Stimulated activated CD4-positive, alpha-beta T cell treated with anti-CD3 and anti-CD28 coated beads, Interleukin-12 subunit alpha, Interleukin-12 subunit beta, amount 100 ng/mL, for 4 hours (primary cell): ENCODE measurements at places on chromosomes 4 and X.

GRCh38 chr4:2811830-2812611, 19.1 kb downstream of the SH3BP2 start:
- peak; percentile 44 for DNase-seq

GRCh38 chr4:126843492-126844067, 789.2 kb upstream of the INTU start:
- no peak for DNase-seq

DNA sequence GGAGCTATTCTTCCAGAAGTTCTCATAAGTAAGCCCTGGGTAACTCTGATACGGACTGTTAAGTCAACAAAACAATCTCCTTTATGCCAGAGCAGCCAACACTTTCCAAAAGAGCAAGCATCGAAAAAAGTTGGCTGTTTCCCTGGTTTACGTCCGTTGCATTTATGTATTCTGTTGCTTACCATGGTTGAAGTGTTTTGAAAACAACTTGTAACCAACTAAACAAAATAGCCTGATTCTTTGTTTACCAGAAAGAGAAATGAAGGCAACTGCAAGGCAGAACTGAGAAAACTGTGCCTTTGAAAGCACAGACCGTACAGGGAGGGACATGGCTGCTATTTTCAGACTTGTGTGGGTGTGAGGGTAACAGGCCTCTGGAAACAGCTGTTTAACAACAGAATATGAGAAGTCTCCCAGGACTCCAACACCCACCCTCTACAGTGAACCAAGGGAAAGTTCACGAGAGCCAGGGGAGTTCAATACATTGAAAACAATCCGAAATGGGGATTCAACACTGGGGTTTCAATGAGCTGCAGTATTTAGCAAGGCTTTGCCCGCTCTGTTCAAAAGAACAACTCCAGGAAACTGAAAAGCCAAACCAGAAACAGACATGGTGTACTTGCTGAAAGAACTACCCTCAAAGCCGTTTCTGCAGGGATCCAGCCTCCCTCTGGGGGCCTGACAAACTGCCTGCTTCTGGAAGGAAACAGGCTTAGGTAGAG, 95.8 kb upstream of the EGFL6 start:
- no peak for DNase-seq

GRCh38 chrX:11787564-11787963, 29.5 kb downstream of the MSL3 start:
- peak; percentile 67 for DNase-seq

DNA sequence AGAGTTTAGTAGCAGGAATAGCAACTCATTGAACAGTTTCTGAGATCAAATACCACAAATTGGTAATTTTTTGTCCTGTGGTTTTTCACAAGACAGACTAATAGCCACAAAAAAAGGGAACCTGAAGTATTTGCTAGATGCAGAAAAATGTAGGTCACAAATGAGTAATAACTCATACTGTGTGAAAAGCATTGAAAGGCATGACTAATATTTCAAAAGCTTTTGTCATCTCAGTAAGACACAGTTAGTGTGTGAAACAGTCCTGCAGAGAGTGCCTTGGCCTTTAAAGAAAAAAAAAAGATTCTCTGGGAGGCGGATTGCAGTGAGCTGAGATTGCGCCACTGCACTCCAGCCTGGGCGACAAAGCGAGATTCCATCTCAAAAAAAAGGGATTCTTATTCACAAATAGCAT, 31.4 kb upstream of the SLC25A31 start:
- no peak for DNase-seq

GRCh38 chr4:4427121-4427870, 40.4 kb downstream of the NSG1 start:
- no peak for DNase-seq

- no peak for DNase-seq
Observed at GRCh38 chrX:28717864-28718263, 130.6 kb downstream of the IL1RAPL1 start.

- no peak for DNase-seq
Observed at GRCh38 chr4:15018361-15018760, 16.1 kb downstream of the CPEB2 start.

DNA sequence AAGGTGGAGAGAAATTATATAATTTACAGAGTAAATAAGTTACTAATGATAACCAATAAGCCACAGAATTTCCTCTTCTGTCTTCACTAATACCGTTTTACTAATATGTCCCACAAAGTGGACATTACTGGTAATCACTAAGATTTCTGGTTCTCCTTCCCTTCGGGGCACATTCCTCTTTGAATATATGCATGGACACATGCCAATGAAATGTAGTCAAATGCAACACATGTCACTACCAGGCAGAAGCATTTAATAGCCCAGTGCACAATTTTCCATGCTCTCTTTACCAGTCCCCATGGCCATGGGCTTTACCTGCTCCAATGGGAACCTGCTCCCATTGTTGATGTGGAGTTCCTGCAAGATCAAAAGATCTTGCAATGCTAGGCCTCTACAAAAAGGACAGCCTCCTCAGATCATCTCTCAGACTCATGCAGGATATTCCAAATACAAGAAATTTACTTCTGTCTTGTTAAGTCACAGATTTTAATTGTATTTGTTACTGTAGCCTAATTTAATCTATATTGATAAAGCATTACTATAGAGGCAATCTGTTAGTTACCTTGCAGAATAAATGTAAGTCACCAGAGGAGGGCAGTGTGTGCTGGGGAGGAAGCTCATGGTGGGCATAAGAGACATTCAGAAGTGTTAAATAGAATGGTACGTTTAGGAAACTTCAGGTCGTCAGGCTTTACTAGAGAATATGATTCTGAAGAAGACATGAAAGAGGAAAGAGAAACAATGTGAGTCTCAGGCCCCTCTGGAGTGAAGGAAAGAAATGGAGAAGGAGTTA, 37.1 kb upstream of the INPP4B start:
- DNase-seq: no peak

DNA sequence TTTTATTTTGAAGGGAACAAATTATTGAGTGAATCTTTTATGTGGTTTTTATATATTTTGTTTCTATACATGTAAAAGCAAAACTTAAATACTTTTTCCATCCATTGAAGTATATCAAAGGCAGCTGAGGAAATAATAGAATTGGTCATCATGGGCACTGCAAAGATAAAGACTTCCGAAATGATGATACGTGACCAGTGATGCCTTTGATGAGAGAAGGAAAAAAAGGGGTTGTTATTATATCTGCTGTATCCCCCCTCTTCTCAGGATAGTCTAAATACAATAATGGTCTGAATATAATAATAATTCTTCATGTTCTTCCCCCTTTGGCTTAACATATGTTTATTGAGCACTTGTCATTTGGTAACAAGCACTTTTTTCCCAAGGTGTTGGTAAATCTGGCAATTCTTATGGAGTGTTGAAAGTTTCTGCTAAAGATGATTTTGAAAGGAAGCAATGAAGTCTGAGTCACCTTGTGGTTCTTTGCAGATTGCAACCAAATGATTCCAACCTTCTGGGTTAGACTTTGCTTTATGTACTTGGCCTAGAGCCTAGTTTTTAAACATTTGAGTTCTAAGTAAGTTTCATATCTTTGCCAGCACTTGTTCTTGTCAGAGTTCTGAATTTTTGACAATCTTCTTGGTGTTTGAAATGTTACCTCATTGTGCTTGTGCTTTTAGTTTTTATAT, 60.8 kb downstream of the USP9X start:
- DNase-seq: no peak

- DNase-seq: no peak
Observed at GRCh38 chr4:132114885-132115284, 1034.2 kb upstream of the PCDH10 start.

- no peak for DNase-seq
Observed at GRCh38 chr4:154390324-154390723, 101.3 kb downstream of the DCHS2 start.

GRCh38 chrX:134365904-134366303, 94.1 kb upstream of the HPRT1 start:
- no peak for DNase-seq

DNA sequence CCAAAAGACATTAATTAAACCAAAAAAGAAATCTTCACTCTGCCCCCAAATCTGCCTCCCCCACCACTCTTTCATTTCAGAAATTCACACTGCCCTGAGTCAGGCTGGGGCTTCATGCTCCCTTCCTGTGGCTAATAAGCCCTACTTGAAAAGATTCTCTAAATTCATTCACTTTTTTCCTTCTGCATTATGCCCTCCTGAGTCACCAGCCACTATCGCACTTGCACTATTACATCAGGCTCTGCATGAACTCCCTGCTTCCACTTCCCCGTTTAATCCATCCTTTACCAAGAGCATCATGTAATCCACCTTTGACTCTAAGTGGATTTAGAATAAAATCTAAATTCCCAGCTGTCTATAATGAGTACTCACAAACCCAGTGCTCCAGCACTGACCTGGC, 295.4 kb upstream of the KLF3 start:
- no peak for DNase-seq

GRCh38 chrX:100831219-100831946, 11.2 kb downstream of the CSTF2 start:
- no peak for DNase-seq

- DNase-seq: no peak
Observed at GRCh38 chr4:130640592-130640991, 1544.6 kb downstream of the C4orf33 start.

GRCh38 chrX:28848707-28849106, 261.5 kb downstream of the IL1RAPL1 start:
- no peak for DNase-seq

DNA sequence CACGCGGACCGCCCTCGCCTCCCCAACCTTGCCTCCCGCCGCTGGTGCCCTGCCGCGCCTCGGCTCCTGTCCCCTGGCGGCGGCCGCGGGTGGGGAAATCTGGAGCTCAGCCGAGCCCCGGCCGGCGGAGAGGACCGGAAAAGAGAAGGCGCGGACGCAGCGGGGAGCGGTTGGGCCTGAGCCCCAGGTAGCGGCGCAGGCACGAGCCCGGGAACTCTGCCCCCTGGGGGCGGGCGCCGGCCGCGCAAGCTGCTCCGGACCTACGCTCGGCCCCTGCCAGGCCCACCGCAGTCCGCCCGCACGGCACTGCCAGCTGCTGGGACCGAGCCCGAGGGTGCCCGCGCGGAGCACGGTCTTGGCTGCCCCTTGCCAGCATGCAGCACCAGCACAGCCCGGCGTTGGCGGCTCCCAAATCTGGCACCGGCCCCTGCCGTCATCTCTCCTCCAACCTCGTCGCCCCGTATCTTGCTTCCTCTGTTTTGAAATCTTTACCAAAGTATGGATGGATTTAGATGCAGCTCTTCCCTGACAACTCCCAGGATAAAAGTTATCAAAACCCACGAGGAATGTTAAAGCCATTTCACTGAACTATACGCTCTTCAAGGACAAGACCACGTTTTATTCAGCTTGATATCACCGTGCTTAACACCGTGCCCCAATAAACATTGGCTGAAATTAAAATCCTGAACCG, at the start of gene PRSS12:
PRSS12 (minus strand) TSS at position 161 of the 691 bp plus-strand sequence. CDS start 283 bp downstream, outside the sequence.
- peak; percentile 58 for DNase-seq

GRCh38 chrX:130051176-130051845, 59.0 kb downstream of the ELF4 start:
- no peak for DNase-seq

- DNase-seq: no peak
Observed at GRCh38 chr4:100981447-100982204, 365.7 kb downstream of the PPP3CA start.

GRCh38 chr4:101421386-101421785, 74.1 kb upstream of the PPP3CA start:
- no peak for DNase-seq

- no peak for DNase-seq
Observed at GRCh38 chr4:92381616-92382015, 77.8 kb downstream of the GRID2 start.

DNA sequence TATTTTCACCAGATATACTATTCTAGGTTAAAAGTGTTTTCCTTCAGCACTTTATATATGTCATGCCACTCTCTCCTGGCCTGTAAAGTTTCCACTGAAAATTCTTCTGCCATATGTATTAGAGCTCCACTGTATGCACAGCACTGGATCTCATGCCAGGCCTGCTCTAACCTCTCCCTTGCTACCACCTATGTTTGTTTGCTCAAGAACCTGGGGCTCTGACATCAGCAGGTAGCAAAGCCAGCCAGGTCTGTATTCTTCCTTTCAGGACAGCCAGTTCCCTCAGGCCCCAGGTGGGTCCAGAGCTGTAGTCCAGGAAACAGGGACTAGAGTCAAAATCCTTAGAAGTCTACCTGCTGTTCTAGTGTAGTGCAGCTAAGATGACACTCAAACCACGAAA, 19.1 kb upstream of the MUC7 start:
- no peak for DNase-seq

GRCh38 chr4:74900862-74901261, 32.1 kb upstream of the PARM1 start:
- DNase-seq: no peak

GRCh38 chr4:188987011-188987410, 847.8 kb downstream of the TRIML1 start:
- DNase-seq: no peak

GRCh38 chrX:151754641-151755215, 20.2 kb downstream of the CNGA2 start:
- no peak for DNase-seq

DNA sequence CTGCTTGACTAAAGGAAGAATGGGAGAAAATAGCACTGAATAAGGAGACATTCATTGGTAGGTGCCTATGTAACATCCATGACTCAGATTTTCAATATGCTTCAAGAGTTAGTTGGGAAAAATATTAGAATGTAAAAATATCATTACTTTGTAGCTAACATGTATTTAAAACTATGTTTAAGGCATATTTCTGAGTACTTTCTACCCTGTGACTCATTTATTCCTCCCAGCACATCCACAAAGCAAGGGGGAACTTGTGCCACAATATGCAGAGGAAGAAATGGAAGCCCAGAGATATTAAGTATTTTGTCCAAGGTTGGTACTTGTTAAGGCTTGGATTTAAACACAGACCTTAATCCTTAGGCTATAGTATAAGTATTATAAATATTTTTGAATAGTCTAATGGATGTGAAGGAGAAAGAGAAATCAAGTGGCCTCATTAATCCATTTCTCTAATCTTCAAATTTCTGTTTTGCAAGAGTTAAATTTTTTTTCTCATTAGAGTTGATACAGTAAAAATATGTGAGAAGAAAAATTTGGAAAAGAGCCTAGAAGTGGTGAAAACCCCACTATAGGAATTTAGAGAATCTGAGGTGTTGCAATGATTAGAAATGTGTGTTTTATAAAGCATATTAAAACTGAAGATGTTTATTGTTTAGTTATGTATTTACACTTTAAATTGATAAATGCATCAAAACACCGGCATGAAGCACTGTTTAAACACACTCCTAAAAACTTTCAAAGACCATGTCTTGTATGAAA, 149.3 kb upstream of the GYPA start:
- no peak for DNase-seq

DNA sequence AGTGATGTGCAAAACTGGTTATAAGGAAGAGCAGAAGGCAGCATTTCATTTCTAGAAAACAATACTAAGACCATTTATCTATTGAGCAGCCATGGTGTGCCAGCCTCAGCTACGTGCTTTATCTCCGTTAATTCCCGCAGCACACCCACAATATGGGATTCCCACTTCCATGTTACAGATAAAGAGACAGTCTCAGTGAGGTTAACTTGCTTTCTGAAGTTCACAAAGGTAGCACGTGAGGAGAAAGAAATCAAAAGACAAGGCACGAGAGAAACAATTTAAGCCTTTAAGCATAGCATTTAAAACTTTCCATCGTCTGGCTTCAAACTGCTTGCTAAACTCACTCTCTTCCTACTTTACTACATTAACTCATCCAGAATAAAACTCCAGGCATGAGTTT, 8.0 kb upstream of the RPL34 start:
- no peak for DNase-seq

GRCh38 chr4:172762895-172763294, 405.7 kb upstream of the GALNT7 start:
- no peak for DNase-seq
